ENCODE measurements at places on chromosomes 2 and 18.

DNA sequence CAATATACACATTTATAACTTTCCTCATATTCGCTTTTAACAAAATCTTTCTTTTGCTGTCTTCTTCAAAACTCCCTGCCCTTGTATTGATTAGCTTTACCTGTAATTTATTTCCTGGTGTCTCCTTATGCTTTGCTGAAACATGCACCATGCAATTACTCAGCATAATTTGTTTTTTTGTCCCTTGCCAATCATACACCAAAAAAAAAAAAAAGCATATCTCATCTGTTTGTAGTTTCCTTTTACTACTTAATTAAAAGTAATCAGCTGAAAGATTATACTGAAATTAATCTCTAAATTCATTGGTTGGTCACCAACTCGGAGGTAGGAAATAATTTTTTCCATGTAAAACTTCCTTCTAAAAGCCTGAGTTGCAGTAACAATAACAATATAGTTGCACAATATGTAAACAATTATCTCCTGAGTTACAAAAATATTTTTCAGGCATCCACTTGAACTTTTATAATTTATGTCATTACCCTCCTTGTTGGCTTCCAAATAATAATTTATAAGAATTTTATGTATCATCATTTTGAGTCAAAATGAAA is 53.0 kb upstream of the ROCK1 start:
- no peak for DNase-seq

DNA sequence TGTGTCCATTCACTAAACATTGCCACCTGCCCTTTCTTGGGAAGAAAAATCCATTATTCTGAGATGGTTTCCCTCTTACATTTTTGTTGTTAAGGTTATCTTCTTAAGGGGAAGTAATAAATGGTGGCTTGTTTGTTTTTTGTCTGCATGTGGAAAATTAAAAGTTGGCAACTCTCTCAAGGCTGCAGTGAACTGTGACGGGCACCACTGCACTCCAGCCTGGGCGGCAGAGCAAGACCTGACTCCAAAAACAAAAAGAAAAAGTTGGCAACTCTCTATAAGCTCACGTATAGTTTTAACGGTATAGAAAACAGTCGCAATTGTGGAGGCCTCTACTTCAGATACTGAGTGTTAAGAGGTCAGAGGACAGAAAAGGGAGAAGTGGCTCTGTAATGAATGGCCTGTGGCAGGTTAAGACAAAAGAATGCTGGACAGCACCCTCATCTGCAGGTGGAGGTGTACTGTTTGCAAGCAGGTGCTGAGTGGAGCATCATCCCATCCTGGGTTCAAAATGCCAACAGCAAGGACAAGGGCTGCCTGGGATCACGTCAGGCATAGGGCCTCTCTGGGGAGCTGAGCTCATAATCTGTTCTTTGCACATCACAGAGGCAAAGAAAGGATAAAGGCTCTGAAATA is 16.7 kb downstream of the L3MBTL4 start:
- DNase-seq = no peak

DNA sequence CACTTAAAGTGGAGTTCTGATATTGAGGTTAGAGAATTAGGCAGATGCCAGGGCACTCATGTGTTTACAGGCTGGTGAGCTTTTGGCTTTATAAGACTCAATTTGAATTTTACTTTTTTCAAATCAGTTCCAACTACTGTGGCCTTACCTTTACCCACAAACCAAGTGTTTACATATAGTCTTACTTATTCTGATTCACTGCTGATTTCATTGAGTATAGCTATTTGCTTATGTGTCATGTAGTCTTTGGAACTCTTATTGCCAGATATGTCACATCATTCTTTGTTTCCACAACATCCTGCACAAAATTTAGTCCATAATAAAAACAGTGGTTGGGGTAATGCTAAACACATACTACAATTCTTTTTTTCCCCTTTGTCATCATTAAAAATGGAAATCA is 96.5 kb downstream of the XIRP2 start:
- DNase-seq = no peak

DNA sequence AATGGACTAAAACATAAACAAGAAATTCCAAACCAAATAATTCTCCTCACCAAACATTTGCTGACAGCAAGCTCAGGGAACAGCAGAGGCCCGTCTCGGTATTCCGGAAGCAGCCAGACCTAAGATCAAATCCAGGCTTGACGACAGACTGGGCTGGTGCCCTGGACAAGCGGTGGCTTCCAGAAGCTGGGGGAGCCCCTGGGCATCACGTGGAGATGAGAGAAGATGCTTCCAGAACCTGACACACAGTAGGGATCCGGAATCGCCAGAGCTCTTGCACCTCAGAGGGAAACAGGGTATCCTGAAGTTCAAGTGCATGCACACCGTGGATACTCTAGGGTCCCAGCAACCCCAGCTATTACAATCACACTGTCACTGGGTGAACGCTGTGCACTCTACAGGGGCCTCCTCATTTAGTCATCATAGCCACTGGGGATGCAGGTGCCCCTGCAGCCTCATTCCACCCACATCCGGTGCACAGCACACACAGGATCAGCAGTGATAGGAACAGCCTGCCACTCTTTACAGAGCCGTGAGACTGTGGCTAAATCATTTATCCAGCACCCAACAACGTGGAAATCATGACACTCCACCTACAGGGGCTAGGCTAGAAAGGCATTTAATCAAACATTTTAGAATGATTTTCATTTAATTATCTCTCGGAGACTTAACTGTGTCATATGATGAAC is 102.6 kb downstream of the HDAC4 start:
- no peak for DNase-seq

GRCh38 chr2:138040616-138041015 is 76.3 kb downstream of the HNMT start:
- no peak for DNase-seq

GRCh38 chr2:132911726-132912724 is 242.0 kb upstream of the LYPD1 start:
- DNase-seq = no peak

- no peak for DNase-seq
Observed at GRCh38 chr2:241988146-241988545, 118.6 kb downstream of the RTP5 start.

DNA sequence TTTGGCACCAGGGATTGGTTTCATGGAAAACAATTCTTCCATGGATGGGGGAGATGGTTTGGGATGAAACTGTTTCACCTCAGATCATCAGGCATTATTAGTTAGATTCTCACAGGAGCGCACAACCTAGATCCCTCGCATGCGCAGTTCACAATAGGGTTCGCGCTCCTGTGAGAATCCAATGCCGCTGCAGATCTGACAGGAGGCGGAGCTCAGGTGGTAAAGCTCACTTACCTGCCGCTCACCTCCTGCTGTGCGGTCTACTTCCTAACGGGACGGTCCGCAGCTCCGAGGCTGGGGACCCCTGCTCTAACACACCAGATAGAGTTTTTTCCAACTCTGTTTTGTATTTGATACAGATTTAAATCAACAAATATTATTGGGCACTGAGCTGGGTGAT is 286.5 kb downstream of the MTX2 start:
- DNase-seq = no peak

DNA sequence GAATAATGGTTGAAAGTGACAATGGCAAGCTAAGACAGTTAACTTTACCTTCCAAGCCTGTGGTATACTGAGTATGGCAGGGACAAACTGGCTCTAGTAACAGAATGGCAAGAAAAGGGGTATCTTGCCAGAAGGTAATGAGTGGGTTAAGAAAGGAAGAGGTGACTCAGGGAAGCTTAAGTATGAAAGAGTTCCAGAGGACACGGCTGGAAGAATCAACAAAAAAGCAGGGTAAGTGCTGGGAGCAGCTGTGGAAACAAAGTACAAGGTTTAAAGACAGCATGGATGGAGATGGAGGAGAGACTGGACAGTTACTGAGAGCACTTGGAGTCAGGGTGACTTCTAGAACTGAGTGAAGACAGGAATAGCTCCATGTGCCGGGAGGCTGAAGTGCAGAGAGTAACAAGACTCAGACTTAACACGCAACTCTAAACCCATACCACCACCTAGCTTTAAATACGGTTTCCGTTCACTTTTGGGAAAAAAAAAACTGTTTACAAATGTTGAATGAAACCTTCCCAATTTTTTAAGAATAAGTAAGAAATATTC is 69.0 kb downstream of the REV1 start:
- DNase-seq = no peak

GRCh38 chr2:79721966-79722365 is 209.1 kb downstream of the CTNNA2 start:
- DNase-seq = no peak

DNA sequence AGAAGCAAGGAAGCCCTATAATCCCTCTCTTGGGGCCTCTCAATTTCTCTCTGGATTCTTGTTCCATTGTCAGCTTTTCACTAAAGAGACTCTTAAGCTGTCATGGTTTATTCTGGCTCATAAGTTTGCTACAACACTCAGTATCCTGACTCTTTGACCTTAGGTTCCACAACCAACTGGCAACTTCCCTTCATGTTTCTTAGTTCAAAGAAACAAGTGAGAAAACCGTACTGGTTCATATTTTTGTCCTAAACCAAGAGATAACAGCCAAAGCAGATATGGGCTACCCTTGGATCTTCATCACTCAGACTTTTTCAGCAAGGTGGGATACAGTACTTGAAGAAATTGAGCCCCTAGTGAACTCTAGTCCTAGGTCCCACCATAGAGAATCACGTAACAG is 109.9 kb upstream of the CRIM1 start:
- no peak for DNase-seq

DNA sequence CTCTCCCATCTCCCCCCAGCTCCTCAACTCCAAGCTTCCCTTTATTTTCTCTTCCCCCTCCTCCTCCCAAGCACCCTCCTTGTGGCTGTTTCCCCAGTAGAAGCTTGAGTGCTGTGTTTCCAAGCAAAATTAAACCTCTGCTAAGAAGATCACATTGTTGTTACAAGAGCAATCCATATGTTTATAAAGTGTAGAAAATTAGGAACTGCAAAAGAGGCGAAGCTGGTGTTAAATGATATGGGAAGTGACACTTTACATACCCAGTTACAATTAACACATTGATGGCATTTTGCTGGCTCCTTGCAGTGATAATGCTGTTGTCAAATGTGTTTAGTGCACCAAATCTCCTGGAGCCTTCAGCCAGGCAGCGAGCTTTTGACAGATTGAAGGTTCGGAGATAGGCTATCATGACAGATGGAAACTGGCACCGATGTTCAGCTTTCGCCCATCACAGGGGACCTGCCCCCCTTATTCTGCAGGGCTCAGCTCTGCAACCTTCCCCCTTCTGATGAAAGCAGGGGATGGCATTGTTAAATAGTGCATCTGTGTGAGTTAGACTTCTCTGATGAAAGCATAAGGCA is 259.8 kb upstream of the ATP5MC3 start:
- DNase-seq = no peak

DNA sequence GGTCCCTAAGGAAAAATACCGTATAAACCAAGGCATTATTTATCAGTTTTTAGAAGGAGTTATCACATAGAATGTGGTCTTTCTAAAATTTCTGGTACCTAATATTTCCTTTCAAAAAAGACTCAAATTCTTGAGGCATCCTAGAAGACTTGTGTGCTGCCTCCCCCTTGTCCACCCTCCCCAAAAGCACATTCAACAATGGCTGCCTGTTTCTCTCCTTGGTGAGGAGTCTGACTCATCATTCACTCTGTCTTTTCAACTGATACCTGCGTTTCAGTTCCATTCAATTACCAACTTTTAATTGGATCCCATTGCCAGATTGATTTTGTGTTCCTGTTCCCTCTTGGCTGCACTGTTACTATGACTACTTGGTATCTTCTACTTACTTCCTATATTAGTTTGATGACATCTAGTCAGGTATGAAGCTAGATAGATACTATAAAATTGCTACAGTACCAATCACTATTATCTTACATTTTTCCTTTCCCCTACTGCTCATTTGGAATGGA is 72.9 kb downstream of the XRCC5 start:
- DNase-seq = no peak

DNA sequence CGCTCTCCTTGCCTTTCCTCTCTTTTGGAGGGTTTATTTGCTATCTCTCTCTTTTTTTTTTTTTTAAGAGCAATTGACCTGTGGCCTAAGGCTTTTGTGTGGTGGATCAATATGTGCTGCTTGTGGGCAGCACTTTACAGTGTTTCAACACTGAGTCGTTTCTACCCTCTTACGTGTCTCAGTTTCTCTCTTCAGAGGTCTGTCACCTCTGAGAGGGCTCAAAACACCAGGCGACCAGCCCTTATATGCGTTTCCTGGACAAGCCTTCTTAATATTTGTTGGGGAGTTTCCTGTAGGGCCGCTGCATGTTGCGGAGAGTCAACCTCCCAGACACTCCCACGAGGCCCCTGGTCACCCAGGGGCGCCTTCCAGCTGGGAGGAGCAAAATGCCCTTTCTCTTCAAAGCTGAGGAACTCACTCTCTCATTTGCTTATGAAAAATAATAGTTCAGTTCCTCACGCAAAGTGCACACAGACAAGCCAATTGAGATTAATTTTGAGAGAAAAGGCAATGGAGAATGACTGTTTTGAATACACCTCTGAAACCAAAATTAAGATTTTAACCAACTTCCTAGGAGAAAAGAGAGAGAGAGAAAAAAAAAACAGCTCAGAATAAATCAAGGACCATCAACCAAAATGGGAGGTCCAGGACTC is 96.3 kb upstream of the B3GNT2 start:
- DNase-seq = peak; percentile 77

DNA sequence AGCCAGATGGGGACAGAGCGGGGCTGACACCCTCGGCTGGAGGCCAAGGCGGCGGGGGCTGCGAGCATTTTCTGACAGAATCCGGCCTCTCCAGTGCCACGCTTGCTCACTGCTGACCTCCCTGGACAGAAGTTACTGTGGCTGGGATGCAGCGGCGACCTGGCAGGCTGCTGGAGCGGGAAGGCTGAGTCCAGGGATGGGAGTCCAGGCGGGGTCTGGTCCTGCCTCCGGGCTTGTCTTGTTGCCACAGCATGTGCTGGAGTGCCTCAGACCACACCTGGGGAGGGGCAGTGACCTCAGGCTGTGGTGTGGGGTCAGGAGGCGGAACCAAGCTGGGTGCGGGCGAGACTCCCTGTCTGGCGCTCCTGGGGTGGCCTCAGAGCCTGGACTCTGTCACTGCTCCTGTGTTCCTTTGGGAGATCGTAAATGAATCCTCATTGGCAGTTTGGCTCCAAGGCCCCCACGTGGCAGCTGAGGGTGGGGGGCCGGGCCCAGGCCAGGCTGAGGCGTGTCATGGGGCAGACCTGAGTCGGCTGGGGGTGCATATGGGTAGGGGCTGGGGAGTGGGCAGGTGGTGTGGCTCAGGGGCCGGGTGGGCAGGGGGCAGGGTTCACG is 5.5 kb downstream of the BOK start:
- no peak for DNase-seq

- DNase-seq = no peak
Observed at GRCh38 chr2:66432801-66433694, 1.9 kb upstream of the MEIS1 start.

GRCh38 chr18:80170395-80171053 is 61.5 kb downstream of the ADNP2 start:
- no peak for DNase-seq

DNA sequence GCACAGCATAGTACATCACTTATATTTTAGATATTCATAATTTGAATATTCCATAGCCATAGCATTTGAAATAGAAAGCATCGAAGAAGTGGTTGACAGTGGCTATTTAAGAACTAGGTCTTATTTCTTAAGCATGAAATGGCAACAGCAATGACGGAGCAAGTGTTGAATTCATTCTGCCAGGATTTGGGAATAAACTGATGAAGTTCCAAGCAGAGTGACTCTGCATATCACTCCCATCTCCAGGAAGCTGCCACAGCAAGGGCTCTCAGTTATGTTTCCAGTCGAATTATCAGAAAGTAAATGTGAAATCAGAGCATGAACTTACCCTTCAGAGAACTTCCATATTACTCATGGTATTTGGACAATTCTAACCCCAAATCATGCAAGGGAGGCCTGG is 208.1 kb downstream of the IKZF2 start:
- no peak for DNase-seq

GRCh38 chr2:150572194-150572766 is 84.8 kb upstream of the RND3 start:
- no peak for DNase-seq

GRCh38 chr2:197211881-197212342 is 98.7 kb downstream of the ANKRD44 start:
- DNase-seq = no peak
